ENCODE measurements at places on chromosomes 7 and 10.

- DNase-seq: no peak
Measured at GRCh38 chr7:80027611-80028173, 106.9 kb upstream of the GNAI1 start.

DNA sequence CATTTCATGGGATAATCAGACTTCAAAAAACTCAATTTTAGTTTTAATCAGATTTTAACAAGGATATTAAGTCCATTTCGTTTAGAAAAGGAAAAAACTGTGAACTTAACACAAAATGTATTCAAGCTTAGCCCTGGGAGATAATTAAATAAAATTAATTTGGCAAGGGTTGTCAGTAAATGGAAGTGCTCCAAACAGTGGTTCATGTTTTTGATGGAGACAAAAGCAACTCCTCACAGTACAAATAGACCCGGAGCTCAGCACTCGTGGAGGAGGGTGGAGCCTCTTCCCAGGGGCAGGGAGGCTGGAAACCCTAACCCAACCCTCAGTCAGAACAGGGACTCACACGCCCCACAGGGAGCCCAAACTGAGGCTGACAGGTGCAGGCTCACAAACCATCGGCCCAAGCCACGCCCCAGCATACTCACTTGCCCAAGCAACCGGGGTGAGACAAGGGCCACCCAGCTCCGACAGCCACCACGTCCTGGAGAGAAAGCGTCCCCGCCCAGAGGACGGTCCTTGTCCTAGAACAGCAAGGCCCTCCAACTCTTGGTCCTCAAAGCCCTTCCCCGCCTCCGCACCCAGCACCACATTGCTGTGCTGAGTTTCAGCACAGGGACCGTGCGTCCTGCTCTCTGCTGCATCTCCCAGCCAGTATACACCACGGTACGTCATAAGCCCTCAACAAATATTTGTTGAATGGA lies 39.8 kb downstream of the MAD1L1 start:
- DNase-seq: peak; percentile 92

DNA sequence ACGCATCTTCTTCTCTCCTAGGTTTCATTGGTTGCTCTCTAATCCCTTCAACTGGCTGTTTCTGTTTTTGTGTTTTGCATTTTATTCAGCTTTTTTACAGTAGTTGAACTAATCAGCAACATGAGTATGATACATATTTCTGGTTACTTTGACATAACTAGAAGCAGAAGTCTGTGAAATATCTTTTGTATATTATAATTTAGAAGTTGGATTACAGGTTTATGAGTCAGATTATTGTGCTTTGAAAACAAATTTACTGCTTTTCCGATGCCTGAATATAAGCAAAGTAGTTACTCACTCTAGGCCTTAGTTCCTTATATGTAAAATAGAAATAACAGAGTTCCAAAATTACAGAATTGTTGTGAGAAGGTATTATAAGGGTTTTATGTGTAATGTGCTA lies 96.2 kb upstream of the MEOX2 start:
- DNase-seq: no peak

- no peak for DNase-seq
Measured at GRCh38 chr10:120262857-120263547, 194.0 kb upstream of the PLPP4 start.

DNA sequence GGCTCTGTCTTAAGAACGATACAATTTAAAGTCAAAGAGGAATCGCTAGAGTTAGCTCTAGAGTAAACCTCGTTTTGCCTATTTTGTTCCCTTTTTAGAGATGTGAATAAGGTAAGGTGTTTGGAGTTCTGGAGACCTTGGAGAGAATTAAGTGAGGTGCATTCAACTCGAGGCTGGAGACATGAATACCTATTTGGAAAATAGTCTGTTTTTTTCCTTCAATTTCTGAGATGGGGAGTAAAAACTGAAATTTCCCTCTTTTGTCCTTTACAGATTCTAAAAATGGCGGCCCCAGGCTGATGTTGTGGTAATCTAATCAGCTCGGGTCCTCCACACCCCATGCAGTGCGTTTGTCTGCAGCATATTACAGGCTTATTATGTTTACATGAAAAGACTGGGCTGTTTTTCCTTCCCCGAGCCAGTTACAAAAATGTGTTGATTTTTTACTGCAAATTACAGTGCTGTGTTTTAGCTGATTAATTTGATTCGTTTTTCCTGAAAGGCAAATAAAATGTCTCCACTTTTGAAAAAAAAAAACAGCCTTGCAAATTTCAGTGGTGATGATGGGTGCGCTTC lies 1.5 kb downstream of the KMT2E start:
- no peak for DNase-seq

DNA sequence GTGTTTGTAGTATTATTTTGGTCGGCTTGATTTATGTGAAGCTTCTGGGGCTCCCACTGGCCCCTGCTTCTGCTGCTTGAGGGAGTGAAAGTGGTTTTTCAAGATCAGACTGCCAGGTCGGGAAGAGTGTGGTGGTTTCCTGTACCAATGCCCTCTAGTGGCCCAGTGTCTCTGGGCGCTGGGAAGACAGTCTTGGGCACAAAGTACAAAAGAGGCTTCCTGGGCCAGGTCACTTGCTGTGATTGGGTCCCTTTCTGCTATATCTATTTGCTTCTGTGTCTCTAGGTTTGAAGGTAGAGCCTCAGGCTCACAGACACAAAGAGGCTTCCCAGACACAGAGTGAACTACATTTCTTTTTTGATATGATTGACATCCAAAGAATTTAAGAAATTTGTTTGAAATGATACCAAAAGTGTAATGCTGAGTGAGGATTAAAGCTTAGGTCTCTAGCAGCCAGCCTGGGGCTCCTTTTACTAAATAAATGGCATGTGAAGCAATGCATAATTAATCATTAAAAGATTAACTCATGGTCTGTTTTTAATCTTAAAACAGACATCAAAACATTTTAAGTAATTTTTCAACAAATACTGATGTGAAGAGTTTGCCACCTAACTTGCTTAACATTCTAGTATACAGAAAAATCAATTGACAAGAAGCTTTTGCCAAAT lies 36.3 kb downstream of the ABCB1 start:
- no peak for DNase-seq

DNA sequence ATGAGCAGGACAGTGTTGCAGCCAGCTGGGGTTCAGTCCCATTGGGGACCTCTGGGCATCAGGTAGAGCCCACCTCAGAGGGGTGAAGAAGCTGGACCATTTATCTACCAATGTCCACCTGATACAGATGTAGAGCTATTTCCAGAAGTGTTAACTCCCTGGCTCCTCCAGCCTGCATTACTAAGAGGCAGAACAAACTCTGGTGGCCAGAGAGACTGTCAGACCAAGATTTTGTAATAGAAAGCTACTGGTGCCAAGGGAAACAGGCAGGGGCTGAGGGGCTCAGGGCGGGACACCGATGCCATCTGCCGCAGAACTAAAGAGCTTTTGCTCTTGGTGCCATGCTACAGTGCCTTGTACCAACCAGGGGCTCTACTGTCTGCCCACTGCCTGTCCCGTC lies 268.2 kb upstream of the HABP2 start:
- DNase-seq: no peak

GRCh38 chr10:7512487-7512886 lies 101.7 kb upstream of the SFMBT2 start:
- DNase-seq: no peak

DNA sequence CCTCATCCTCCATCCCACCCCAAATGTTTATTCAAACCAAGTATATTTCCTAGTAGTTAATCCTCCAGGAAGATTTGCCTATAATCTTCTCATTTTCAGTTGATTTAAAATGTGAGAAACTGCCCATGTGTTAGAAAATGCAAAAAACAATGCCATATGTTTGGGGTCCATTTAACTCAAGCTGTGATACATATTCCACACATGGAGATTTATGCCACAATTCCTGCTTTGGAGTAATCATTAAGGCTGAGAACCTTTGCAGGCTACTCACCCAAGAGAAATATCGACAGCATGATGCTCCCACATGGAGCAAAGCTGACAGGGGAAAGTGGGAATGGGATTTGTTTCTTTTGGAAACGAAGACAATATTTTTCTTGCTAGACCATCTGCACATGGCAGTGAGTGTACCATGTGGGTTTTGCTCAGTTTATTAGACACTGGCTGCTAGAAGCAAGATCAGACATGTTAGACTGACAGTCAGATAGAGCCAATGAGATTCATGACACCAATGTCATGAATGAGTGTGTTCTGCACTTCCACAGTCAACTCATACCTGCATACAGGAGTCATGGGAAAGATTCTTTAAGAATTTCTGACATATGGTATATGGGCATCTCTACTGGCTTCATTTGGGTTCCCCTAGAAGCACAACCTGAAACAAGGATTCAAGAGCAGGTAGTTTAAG lies 3.4 kb upstream of the GRM8 start:
- DNase-seq: no peak

DNA sequence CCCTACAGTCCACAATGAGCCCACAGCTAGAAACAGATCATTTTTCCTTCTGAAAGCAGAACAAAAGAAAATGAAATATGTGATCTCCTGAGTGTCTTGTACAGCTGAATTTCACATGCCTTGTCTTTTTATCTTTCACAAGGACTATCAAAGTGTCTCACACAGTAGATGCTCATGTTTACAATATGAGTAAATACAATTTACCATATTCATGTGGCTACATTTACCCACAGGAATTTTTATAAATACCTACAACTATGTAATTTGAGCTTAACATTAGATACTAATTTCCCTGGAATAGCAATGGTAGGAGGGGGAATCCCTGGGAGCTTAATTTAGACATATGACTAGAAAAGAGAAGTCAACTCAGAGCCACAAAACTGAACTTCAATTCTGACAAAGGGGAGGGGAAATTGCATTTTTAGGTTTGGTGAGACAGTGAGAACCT lies 186.2 kb downstream of the MACC1 start:
- no peak for DNase-seq

DNA sequence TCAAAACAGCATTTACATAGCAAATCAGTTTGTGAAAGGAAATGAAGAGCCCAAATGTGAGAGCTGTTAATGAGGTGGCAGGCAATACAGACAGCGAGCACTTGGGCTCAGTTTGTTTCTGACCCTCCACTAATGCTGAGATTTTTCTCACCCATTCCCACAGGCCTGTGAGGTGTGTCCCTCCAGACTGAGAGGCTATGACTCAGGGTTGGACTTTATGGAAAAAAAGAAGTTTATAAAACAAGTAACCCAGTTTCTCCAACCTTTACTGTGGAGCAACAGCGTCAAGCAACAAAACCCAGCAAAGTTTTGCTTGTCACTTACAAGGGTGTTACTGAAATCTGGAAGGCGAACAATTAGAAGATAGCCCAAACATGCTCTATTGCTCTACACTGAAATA lies 4.9 kb upstream of the FEZF1 start:
- DNase-seq: no peak

DNA sequence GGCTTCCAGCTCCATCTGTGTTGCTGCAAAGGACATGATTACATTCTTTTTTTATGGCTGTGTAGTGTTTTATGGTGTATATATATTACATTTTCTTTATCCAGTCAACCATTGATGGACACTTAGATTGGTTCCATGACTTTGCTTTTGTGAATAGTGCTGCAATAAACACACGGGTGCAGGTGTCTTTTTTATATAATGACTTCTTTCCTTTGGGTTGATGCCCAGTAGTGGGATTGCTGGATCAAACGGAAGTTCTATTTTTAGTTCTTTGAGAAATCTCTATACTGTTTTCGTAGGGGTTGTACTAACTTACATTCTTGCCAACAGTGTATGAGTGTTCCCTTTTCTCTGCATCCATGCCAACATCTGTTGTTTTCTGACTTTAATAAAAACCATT lies 189.7 kb downstream of the ACTR3B start:
- DNase-seq: no peak

DNA sequence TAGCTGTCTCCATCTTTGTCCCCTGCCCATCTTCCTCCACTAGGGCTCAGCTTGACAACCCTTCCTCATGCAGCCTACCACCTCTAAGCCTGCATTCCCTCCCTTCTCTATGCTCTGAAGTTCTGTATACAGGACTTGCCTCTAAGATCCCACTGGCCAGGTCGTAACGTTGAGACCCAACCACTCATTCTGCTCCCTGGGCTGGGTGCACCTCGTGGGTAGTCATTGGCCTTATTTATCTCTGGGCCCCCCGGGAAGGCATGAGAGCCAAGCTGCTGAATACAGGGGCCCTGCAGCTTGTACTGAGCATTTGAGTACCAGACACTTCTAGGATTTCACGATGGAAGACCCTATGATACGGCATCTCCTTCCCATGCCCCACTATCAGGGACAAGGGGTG lies 31.2 kb downstream of the MYL10 start:
- DNase-seq: no peak

- no peak for DNase-seq
Measured at GRCh38 chr7:155286686-155287085, 11.0 kb upstream of the INSIG1 start.

- DNase-seq: no peak
Measured at GRCh38 chr10:124091646-124092249, 1.6 kb downstream of the CHST15 start.

DNA sequence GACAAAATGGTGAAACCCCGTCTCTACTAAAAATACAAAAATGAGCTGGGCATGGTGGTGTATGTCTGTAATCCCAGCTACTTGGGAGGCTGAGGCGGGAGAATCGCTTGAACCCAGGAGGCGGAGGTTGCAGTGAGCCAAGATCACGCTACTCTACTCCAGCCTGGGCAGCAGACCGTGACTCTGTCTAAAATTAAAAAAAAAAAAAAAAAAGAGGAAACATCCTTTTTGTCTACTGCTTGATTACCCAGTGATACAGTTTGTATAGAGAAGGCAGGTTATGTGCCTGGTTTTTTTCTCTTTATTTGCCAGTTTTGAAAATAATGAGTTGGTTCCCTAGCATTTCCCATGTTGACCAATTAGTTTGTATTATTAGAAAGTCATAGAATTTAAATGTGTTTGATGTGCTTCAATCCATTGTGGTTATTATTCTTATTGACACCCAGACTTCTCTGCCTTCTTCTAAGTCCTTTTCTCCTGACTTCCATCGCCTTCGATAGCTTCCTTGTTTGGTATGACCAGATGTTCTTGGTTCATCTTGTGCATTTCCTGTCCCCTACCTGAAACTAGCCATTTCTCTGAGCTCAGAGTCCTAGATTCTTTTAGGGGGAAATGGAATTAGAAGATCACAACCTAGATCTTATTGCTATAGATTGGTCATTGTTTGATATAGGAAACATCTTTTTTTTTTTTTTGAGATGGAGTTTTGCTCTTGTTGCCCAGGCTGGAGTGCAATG lies 43.2 kb downstream of the VKORC1L1 start:
- no peak for DNase-seq

- no peak for DNase-seq
Measured at GRCh38 chr10:11530806-11531205, 80.6 kb downstream of the USP6NL start.

- DNase-seq: no peak
Measured at GRCh38 chr10:130773941-130774340, 537.6 kb downstream of the TCERG1L start.

Measured in NCI-H774 (cell line).